ENCODE measurements at places on chromosomes 13 and 19.

GRCh38 chr19:1163934-1164683, 10.0 kb downstream of the SBNO2 start:
- DNase-seq, result peak; percentile 65

- no peak for DNase-seq
These were observed 13.0 kb downstream of the TFDP1 start for GRCh38 chr13:113597391-113598080.

GRCh38 chr13:79496188-79496587, 15.2 kb downstream of the NDFIP2 start:
- DNase-seq, result no peak

GRCh38 chr19:13906521-13906904, 512 bp downstream of the CC2D1A start:
- no peak for DNase-seq

DNA sequence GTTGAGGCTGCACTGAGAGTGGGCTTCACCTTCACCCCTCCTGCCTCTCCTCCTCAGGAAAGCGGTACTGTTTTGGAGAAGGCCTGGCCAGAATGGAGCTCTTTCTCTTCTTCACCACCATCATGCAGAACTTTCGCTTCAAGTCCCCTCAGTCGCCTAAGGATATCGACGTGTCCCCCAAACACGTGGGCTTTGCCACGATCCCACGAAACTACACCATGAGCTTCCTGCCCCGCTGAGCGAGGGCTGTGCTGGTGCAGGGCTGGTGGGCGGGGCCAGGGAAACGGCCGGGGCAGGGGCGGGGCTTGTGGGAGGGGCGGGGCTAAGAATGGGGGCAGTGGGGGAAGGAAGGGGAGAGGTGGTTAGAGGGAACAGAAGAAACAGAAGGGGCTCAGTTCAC, 7.5 kb downstream of the CYP2A13 start:
- no peak for DNase-seq

- peak; percentile 91 for DNase-seq
These were observed 7.8 kb downstream of the ANKLE1 start for GRCh38 chr19:17289489-17289888.

DNA sequence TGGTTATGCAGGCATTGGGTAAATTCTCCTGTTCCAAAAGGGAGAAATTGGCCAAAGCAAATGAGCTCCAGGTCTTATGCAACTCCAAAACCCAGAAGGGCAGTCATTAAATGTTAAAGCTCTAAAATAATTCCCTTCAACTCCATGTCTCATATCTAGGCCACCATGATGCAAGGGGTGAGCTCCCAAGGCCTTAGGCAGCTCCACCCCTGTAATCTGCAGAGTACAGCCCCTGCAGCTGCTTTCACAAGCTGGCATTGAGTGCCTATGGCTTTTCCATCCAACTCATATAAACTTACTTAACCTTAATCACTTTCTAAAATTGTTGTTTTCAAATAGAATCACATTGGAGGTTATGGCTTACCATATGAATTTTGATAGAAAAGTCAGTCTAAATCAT, 44.7 kb upstream of the ZNF429 start:
- no peak for DNase-seq

DNA sequence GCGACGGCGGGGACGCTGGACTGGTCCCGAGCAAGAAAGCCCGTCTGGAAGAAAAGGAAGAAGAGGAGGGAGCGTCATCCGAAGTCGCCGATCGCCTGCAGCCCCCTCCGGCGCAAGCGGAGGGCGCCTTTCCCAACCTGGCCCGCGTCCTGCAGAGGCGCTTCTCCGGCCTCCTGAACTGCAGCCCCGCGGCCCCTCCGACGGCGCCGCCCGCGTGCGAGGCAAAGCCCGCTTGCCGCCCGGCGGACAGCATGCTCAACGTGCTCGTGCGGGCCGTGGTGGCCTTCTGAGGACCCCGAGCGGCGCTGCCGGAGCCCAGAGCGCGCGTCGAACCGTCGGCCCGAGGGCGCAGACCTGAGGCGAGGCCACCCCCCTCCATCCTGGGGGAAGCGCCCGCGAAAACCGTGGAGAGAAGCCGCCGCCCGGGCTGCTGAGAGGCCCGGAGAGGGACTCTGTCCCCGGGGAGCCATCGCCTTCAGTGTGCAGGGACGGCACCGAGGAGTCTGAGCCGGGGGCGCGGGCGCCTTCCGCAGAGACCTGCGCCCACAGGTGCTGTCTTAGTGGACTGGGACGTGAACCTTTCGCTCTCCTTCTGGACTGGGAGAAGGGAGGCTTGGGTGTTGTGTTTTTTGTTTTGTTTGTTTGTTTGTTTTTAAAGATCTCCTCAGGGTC, 3.5 kb downstream of the IER2 start:
- peak; percentile 79 for DNase-seq

- no peak for DNase-seq
These were observed 20.5 kb downstream of the CARS2 start for GRCh38 chr13:110685305-110686020.

DNA sequence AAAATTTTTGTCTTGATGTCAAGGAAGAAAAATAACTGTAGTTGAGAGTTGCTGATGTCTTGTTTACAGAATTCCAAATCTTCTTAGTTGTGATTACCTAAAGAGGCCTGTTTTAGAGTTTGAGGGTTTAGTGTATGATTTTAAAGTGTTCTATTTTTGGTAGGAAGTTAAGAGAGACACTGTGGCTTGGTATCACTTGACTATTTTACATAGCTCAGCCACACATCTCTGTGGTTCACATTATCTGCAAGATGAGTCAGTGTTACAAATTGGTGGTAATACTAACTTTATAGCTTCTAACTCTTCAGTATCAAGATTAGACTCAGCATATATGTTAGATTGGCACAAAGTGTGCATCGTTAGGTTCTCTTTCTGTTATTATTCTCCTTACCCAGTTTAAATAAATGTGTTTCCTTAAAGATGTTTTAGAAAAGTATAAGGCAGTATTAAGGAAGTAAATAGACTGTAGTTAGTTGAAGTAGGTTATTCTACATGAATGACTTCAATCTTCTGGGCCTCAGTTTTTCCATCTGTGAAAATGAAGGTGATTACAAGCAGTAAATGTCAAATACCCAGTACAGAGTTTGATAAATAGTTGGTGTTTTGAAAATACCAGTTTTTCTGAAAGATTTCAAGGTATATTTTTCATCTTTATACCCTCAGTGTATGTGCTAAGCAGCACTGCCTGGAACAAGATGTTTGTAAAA, 33.4 kb downstream of the COG6 start:
- DNase-seq, result no peak

DNA sequence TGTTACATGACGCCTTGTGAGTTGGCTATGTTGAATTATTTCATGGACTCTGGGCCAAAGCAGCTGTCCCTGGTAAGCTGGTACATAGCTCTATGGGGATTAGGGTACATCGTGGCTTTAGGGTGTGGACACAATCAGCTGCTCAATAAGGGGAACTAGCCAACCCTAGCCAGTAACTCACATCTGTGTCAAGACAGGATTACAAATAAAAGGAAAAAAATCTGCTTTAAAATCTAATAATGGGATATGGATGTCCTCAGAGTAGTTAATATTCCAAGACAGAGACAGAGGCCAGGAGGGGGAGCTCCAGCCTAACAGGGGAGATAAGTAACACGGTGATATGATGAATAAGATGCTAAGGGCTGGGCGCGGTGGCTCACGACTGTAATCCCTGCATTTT, 21.1 kb upstream of the ZNF766 start:
- peak; percentile 74 for DNase-seq

DNA sequence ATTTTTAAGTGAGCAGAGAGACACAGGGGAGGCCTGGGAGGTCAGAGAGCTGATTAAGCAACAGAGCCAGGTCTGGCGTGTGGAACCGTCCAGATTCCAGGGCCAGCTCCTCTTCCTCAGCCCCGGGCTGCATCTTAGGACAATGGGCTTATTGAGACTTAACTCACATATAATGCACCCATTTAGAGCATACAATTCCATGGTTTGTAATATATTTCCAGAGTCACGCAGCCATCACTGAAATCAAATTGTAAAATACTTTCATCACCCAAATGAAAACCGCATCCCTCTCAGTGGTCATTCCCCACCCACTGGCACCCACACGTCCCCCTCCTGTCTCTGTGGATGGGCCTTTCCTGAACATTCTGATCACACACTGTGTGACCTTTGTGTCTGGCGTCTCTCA, 2.1 kb upstream of the HMG20B start:
- DNase-seq, result no peak

DNA sequence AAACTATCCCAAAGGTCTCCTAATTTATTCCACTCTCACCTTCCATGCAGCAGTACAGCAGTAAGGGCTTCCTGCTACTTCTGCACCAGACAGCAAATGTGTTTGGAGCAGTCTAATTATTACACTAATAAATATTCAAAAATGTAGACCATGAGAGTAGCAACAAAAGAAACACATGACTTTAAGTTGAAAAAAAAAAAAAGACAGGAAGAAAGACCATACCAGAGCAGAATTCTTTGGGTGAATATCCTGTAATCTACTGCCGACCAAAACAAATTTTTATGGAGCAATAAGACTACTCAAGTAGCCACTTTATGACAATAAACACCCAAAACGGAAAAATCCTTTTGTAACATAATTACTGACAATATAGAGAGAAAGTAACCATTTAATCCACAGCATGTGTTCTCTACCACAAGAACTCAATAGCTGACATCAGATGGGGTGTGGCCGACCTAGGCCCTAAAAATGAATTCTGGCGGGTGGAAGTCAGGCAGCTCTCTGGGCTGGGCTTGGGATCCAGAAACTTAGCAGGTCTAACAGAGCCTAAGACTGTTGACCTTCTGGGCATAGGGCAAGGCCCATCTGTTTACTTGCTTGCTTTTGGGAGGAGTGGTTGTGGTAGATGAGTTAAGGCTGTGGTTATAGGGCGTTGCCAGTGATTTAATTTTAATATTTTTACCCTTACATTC, 4.6 kb downstream of the KLF12 start:
- DNase-seq, result no peak

- DNase-seq, result no peak
These were observed 25.2 kb upstream of the IGSF23 start for GRCh38 chr19:44587963-44588770.

GRCh38 chr13:113802090-113802531, 43.1 kb downstream of the TMEM255B start:
- peak; percentile 79 for DNase-seq

DNA sequence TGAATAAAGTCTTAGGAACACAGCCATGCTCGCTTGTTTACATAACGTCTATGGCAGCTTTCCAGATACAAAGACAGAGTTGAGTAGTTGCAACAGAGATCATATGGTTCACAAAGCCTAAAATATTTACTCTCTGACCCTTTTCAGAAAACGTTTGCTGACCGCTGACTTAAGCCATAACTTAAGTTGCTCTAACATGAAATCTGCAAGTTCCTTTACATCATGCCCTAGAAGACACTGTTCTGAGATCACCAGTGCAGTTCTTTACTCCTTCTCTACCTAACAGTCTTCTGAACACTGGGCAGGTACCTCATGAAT, 166.4 kb downstream of the DCLK1 start:
- no peak for DNase-seq

DNA sequence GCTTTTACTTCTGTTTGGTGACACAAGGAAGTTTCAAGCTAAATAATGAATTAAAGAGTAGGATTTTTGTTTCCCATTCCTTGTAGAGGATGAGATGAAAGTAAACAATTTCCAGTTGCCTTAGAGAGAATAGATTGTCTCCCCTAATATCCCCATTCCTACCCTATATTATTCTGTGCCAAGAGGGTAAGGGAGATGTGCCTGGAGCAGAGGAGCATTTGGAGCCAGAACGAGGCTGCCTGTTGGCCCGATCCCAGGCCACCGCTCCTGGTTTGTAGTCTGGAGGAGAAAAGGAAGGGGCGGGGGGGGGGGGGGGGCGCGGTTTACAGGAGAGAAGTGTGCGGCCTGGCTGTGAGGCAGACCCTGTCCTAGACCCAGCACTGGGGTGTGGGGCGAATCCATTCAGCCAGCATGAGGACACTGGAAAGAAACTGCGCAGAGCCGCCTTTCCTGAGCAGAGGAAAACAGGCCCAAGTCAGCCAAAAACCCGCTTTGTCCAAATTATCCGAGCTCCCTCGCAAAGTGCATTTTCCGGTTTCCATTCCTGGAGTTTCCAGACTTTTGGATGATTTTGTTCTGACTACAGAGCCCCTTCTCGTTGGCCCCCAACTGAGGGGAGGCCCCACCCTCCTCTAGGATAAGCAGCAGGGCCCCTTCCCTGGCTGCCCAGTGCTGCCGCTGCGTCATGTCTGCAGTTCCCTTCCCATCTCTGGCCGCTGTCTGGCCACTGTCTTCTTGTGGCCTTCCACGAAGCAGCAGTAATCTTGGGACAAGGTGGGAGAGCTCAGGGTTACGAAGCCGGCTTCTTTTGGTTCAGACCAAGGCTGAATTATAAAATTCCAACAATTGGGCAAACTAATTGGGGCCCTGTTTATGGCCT, 23.0 kb downstream of the NFIX start:
- DNase-seq, result peak; percentile 79

Data from Right ventricle myocardium inferior (tissue), 1 donor.